ENCODE measurements at places on chromosomes 13 and 19.
A peak's percentile ranks its signal among the peaks of the same experiment; 100 is the strongest.

GRCh38 chr19:2154587-2155075 is 3.3 kb upstream of the AP3D1 start:
- DNase-seq, result no peak

DNA sequence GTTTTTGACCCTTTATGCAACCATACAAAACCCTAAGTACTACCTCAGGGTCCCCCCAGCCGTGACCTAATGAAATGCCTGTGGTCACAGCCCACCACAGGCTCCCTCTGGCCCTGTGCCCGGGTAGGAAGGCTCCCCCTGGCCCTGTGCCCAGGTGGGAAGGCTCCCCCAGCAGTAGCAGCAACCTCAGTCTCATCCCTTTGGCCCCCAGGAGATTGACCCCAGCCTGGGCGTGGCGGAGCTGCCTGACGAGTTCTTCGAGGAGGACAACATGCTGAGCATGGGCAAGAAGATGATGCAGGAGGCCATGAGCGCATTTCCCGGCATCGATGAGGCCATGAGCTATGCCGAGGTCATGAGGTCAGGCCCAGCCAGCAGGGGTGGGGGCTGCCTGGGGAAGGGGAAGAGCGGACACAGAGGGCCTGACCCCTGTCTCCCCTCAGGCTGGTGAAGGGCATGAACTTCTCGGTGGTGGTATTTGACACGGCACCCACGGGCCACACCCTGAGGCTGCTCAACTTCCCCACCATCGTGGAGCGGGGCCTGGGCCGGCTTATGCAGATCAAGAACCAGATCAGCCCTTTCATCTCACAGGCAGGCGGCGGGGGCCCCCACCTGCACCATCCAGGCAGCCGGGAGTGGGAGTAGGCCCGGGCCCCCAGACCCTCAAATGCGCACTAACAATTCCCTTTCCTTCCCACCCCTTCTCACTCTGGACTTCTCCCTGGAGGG is 6.3 kb upstream of the BEST2 start:
- no peak for DNase-seq

- no peak for DNase-seq
Observed at GRCh38 chr13:98239162-98240076, 62.4 kb upstream of the RNF113B start.

GRCh38 chr13:34108410-34108809 is 290.5 kb downstream of the RFC3 start:
- DNase-seq, result no peak

DNA sequence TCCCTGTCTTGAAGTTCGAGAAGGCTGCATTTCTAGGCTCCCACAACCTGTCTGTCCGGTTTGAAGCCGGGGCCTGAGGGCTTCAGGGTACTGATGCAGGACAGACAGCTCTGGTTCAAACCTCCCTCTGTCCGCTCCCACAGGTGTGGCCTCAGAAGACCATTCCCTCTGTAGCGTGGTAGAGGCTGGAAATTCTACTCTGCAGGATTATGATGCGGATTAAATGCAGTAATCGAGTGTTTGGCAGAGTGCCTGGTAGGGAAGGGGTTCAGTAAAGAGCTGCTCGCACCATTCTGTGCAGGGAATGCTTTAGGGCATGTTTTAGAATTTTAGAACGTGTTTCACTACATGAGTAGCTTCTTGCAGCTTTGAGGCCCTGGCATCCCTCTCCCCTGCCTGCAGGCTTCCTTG is 30.5 kb downstream of the PPP1R37 start:
- DNase-seq, result no peak

- no peak for DNase-seq
Observed at GRCh38 chr13:112065521-112065866, 1.5 kb upstream of the SOX1 start.

- DNase-seq, result no peak
Observed at GRCh38 chr19:38264486-38265212, at the start of gene SPINT2. Gene SPINT2 (plus strand): TSS chr19:38264573. CDS start chr19:38264893, 320 bp downstream.

GRCh38 chr13:46348961-46349360 is 38.1 kb downstream of the RUBCNL start:
- no peak for DNase-seq

DNA sequence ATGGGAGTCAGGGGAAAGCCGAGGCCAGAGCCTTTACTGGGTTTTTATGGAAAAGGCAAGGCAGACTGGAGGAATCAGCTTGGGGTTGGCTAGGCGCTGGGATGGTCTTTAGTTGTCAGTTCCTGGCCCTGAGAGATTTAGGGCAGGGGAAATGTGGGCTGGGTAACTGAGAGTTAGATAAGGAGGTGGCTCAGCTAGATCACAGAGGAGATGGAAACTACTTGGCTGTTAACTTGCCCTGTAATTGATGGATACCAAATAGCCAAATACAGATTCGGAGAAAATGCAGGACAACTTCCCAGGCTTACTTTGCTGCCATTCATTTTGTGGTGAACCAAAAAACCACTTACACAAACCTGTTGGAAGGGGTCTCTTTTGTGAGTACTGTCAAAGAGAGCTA is 54.0 kb downstream of the LRCH1 start:
- no peak for DNase-seq

DNA sequence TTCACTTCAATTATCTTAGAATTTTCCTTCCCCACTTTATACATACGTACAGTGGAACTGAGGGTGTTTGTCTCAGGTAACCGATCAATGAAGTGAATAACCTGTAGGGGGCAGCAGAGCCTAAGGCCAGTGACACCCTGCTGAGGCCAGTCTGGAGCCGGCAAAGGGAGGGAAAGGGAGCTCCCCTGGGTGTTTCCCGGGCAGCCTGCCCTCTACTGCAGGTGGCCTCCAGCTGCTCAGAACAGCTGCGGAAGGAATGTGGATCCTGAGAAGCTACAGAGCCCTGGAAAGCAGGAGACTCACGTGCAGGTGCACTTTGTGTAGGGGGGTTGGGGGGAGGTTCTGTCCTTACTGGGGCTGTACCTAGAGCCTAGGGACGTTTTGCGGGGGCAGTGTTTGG is 832 bp upstream of the ZNF491 start:
- DNase-seq, result peak; percentile 41

DNA sequence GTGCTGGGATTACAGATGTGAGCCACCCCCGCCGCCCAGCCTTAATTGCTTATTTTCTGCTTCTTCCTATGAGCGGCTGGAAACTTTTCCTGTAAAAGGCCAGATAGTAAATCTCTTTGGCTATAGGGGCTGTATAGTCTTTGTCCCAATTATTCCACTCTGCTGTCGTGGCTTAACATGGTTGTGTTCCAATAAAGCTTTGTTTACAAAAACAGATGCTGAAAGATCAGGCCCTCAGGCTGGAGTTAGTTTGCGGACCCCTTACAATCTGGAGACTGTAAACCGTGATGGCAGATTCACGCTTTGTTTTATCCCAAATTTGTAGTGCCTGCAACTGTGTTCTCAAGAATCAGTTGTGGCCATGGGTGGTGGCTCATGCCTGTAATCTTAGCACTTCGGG is 10.7 kb downstream of the KCNC3 start:
- DNase-seq, result no peak

- no peak for DNase-seq
Observed at GRCh38 chr19:8438236-8438635, 6.5 kb upstream of the HNRNPM start.

- DNase-seq, result no peak
Observed at GRCh38 chr19:29806098-29806866, 5.5 kb upstream of the CCNE1 start.

- DNase-seq, result no peak
Observed at GRCh38 chr13:44978328-44978727, 10.9 kb downstream of the NUFIP1 start.

DNA sequence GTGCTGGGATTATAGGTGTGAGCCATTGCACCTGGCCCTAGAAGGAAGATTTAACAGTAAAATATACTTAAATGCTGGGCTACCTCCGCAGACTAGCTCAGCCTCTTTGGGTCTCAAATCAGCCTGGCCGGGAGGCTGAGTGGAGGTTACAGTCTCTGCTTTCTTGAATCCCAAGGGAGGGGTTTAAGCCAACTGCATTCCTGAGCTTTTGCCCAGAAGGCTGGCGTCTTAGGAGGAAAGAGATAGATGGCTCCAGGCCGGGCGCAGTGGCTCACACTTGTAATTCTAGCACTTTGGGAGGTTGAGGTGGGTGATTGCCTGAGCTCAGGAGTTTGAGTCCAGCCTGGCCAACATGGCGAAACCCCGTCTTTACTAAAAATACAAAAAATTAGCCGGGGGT is 623 bp upstream of the C5AR1 start:
- no peak for DNase-seq

DNA sequence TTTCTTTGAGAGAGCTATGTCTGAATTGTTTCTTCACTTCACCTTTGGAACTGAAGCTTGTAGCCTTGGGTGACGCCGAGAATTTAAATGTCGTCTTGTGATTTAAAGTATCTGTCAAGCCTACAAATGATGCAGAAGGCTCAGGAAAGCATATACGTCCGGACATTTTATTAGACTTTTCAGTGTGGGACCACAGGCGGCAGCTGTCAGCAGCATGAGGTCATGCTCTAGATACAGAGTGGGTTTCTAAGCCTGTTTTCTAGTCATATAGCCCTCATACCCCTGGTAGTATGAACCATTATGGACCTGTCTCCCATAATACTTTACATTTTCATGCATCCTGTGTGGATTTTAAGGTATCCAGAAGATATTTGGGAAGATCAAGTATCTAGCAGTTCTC is 212.3 kb downstream of the ATP8A2 start:
- DNase-seq, result no peak

GRCh38 chr13:79779761-79780160 is 298.8 kb downstream of the NDFIP2 start:
- DNase-seq, result no peak

DNA sequence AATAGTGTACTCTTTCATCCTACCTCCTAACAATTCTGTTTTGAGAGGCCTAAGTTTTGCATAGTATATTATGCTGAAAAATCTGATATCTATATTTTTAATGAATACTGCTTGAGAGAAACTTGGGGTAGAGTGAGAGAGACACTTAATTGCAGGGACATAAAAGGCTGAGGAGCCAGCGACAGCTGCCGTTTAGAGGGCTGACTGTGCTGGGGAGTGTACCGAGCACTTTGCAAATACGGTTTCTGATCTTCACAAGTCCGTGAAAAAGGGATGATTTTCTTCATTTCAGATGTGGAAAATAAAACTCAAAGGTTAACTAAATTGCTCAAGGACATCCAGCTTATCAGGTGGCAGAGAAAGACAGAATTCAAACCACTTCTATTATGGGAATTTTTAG is 97.4 kb downstream of the CAB39L start:
- no peak for DNase-seq

GRCh38 chr19:23436318-23436717 is 41.0 kb upstream of the ZNF91 start:
- DNase-seq, result no peak

- DNase-seq, result peak; percentile 71
Observed at GRCh38 chr19:46014941-46015686, 7.7 kb downstream of the PGLYRP1 start.

- DNase-seq, result no peak
Observed at GRCh38 chr13:67341406-67341805, 111.3 kb upstream of the PCDH9 start.

- DNase-seq, result no peak
Observed at GRCh38 chr13:111031531-111031961, 83.6 kb upstream of the ARHGEF7 start.

DNA sequence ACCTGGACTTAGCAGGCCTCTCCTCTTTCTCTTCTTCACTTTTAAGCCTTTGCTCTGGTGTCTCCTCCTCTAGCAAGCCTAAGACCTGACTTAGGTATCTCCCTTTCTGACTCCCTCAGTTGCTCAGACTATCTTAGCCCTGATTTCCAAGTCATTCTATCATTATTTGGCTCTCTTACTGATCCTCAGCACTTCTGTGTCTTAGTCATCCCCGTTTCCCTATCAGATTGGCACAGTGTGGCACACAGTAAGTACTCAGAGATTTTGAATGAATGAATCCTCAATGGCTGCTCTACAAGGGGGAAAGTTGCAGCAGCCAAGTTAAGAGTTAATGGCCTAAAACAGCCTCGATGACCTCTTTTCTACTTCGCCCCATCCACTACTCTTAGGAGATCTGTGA is 8.2 kb downstream of the KCTD12 start:
- no peak for DNase-seq

GRCh38 chr19:720345-721160 is 11.8 kb downstream of the PALM start:
- no peak for DNase-seq

GRCh38 chr19:33245948-33246708 is 20.5 kb upstream of the SLC7A10 start:
- no peak for DNase-seq

- no peak for DNase-seq
Observed at GRCh38 chr13:110662777-110663443, 43.0 kb downstream of the CARS2 start.

DNA sequence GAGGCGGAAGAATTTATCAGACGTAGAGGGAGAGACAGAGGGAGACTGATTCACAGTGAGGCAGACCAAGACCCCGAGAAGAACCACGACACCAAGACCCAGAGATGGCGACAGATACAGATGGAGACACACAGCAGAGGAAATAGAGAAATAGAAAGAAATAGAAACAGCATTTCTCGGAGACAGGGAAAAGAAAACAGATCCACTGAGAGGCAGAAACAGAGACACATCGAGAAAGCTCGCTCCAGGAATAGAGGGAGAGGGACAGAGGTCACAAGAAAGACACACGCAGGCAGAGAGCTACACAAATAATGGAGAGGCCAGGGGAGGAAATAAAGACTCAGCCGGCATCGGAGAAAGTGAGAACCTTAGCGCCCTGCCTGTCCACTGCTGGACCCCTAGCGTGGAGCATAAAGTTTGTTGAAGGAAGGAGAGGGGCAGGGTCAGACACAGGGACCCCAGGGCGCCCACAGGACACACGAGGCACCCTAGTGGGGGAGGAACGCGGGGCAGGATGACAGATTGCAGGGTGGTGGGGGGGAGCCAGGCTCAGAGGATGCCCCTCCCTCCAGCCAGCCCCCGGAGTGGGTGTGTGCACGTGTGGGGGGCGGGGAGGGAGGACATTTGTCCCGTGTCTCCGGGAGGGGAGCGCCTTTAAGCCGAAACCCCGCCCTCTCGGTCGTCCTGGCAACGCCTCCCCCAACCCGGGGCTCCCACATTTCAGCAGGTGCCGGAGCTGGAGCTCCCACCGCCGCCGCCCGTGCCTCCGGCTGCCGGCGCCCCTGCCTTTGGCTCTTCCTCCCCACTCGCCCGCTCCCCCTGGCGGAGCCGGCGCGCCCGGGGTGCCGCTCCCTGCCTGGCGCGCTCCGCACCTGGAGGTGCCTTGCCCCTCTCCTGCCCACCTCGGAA is at the start of gene PRKCG:
TSS of gene PRKCG (plus strand) at position 716 of the 909 bp plus-strand sequence. CDS start 298 bp downstream, outside the sequence.
- peak; percentile 48 for DNase-seq

GRCh38 chr19:38268539-38268938 is 4.2 kb downstream of the SPINT2 start:
- no peak for DNase-seq

- no peak for DNase-seq
Observed at GRCh38 chr19:3157096-3157845, 21.3 kb upstream of the S1PR4 start.

DNA sequence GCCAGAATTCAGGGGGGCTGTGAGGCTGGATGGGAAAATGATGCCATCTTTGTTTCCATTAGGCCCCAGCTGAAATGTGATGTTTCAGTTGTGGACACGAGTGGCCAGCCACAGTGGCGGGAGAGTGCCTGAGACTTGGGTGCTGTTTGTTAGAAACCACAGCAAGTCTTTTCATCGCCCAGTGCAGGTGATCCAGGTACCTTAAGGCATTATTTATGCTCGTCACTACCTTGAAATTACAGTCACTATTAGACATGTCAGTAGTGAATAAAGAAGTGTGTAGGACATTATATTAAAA is 82.5 kb upstream of the TM9SF2 start:
- DNase-seq, result no peak

- no peak for DNase-seq
Observed at GRCh38 chr19:37594982-37595382, 306 bp downstream of the ZNF540 start.

- no peak for DNase-seq
Observed at GRCh38 chr13:51794964-51795363, 9.0 kb downstream of the DHRS12 start.

All from D721Med (cell line).